ENCODE measurements at places on chromosomes 12 and 14.

DNA sequence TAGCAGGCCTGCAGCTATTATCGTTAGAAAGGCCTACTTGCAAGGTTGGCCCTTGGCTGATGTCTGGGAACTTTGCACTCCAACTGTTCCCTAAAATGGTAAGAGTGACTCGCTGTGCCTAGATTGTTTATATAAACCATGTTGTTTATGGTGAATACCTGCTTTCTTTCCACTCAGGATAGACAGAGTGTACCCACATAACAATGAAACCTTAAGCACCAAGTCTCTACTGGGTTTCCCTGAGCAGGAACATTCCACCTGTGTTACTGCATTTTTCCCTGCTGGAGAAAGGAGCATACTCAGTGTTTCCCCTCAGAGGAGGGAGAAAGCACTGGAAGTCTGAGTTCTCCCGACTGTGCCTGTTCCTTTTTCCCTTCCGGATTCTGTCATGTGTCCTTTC, 32.8 kb downstream of the ERP29 start:
- DNase-seq, result no peak

- no peak for DNase-seq
Measured at GRCh38 chr12:115481141-115481540, 796.4 kb downstream of the MED13L start.

- DNase-seq, result peak; percentile 61
Measured at GRCh38 chr12:109277899-109278762, 31.0 kb downstream of the FOXN4 start.

GRCh38 chr12:104588047-104588920, 131.5 kb downstream of the CHST11 start:
- no peak for DNase-seq

- DNase-seq, result no peak
Measured at GRCh38 chr12:56953314-56953713, 4.1 kb downstream of the RDH16 start.

- DNase-seq, result no peak
Measured at GRCh38 chr14:100130521-100130920, 28.9 kb downstream of the DEGS2 start.

DNA sequence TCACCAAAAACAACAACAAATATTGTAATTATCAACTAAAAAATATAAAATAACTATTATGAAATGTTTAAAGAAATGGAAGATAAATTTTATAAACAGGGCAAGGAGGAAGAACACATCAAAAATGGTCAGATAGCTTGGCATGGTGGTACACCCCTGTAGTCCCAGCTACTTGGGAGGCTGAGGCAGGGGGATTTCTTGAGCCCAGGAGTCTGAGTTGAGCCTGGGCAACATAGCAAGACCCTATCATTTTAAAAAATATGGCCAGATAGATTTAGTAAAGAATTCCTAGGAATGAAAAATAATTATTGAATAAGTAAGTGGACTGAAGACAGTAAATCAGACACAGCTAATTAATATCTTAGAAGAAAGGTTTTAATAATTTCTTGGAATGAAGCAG, 32.6 kb downstream of the ITPR2 start:
- no peak for DNase-seq

- peak; percentile 75 for DNase-seq
Measured at GRCh38 chr12:72207079-72207478, 65.1 kb upstream of the TRHDE start.

- no peak for DNase-seq
Measured at GRCh38 chr12:131592972-131593371, 117.9 kb upstream of the SFSWAP start.

DNA sequence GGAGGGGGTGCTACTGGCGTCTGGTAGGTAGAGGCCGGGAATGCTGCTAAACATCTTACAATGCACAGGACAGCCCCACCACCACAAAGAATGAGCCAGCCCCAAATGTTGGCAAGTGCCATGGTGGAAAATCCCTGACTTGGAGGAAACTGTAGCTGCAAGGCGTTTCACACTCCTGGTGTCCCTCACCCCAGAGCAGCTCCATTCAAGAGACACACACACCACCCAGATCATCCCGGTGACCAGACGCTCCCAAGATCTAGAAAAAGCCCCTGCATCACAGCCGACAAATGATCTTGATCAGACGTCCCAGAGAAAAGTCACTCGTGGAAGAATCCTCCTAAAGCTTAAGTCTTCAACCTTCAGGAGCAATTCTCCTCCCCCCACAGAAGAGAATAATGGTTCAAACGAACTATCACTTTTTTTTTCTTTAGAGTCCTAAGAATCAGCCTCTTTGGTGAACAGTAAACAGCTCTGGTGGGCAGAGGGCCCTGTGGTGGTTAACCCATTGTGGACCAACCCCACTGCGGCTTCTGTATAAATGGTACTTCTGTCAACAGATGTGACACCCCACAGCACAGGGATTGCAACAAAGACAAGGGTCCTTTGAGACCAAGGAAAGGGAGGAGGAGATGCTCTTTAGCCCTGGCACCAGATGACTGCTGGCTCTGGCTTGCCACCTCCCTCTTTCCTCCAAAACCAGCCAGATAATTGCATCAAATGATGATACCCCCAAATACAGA, 2.7 kb downstream of the GLTP start:
- DNase-seq, result no peak

DNA sequence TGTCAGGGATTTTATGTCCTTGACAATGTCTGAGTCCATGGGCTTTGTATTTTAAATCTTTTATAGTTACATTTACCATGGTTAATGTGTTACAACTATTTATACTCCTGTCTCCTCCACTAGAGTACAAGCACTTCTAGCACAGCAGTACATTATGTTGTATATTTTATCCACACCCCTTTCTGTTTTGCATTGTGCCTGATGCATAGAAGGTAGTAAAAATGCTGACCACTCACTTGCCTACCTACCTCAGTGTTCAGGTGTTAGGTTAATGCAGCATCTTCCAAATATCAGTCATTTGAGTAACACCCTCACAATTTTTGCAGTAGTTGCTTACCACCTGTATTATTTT, 31.1 kb upstream of the SLC38A2 start:
- DNase-seq, result no peak

- DNase-seq, result no peak
Measured at GRCh38 chr14:75519826-75520728, 2.2 kb upstream of the BATF start.

DNA sequence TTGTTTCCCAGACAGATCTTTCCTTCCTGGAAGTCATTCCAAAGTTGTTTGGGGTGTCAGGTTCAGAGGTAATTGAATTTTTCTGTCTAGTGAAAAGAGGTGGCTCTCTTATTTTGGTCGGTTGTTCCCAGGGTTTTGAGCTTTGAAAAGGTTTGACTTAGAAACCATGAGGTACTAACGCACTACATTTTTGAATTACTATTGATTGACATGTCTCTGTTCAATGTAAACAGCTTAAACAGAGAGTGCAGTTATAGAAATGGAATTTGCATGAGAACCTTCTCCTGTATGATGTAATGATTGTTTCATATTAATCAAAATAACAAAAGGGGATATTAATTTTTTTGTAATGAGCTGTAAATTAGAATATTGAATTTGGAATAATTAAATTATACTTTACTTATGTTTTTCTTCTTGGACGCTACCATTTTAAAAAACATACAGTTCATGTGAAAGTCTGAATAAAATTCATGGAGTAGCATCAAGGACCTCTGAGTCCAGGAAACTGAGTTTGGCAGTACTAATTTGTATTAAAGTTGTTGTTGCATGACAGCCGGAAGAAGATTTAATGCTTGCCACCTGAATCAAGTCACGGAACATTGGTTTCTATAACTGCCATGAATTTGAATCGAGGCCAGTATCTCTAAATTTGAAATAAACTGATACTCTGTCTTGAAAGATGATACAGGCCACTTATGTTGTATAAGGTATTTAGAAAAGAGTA, 41.7 kb downstream of the NPAS3 start:
- no peak for DNase-seq

DNA sequence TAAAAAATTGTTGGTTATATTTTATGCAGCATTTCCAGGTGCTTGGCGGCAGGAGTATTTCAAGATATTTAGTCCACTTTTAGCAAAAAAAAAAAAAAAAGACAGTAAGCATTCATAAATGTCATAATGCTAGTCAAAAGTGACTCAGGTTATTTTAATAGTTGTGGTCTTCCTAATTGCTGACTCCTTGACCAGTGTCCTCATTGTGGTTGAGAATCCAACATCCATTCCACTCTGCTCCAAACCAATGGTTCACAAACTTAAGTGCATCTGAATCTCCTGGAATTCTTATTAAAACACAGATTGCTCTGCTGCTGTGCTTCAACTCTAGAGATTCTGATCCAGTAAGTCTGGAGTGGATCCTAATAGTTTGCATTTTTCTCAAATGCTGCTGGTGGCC, 71.4 kb downstream of the AKAP6 start:
- no peak for DNase-seq

DNA sequence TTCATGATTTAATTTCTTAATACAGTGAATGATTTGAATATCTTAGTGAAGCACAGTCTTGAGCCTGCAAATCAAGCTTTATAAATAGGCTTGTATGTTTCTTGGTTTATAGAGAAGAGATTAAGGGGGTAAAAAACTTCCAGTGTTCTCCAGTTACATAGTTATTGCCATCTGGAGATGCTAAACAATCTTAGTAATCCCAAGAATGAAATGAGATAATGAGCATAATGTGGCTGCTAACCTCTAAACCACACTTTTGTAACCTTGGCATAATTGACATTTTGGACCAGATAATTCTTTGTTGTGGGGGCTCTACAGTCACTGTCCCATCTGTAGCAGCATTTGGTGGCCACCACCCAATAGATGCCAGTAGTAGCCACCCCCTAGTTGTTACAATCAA, 316.8 kb downstream of the CCDC91 start:
- DNase-seq, result peak; percentile 92

DNA sequence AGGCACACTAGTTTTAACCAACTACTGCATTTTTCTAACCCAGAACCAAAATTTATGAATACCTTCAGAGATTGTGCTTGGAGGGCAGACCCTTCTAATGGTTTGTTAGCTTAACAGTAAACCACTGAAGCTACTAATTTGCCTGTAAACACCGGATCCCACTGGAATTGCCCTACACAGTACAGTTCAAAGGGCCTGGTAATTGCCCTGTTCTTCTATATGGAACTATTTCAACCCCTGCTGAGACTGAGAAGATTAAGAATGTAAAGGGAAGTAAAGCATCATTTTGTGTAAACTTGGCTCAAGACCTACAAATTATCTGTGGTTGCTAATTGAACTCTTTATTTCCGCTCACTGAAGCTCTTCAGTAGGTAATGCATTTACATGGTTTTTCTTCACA, 468.1 kb downstream of the NPAS3 start:
- no peak for DNase-seq

DNA sequence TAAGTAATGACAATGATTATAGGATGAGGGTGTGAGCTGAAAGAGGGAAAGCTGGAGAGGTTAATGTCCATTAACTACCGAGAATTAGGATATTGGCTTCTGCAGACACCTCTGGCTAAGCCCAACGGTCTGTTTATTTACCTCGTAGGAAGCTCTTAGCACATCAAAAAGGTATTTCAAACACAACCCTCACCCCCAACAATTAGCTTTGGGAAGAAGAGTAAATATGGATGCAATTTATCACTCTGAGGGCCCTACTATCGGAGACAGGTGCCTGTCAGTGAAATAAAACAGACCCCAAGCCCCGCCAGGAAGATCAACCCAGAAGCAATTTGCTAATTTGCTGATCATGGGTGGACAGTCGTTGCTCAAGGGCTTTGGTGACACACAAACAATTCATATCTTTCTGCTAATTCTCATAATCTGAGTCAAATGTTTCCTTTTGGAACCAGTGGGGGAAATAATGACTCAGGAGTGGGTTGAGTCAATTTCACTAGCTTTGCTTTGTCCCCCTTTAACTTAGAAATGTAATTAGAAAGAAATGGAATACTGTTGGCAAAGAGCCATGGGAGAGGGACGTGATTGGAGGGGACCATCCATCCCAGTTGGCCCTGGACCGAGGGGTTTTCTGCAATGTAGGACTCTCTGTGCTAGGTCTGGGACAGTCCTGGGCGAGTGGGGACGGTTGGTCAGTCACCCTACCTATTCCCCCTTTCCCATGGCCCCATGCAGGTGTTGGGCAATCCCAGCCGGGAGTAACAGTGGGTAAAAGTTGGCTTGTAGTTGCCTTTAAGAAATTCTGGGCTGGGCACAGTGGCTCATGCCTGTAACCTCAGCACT, 99.1 kb upstream of the MED13L start:
- no peak for DNase-seq

Data from NCI-H524 (cell line).